AG09309 (cell line): ENCODE measurements at places on chromosomes 7 and 10.
A peak's percentile ranks its signal among the peaks of the same experiment; 100 is the strongest.

DNA sequence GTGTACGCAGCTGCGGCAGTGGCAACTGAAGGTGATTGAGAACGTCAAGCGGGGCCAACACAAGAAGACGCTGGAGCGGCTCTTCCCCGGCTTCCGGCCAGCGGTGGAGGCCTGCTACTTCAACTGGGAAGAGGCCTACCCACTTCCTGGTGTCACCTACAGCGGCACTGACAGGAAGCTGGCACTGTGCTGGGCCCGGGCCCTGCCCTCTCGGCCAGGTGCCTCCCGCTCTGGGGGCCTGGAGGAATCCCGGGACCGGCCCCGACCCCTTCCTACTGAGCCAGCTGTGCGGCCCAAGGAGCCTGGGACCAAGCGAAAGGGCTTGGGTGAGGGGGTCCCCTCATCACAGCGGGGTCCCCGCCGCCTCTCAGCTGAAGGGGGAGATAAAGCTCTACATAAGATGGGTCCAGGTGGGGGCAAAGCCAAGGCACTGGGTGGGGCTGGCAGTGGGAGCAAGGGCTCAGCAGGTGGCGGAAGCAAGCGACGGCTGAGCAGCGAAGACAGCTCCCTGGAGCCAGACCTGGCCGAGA lies 6.5 kb downstream of the ZSWIM8 start:
- DNase-seq, result no peak

GRCh38 chr10:11724938-11725776 lies 17.0 kb upstream of the ECHDC3 start:
- DNase-seq, result peak; percentile 42

GRCh38 chr7:46197785-46198540 lies 276.9 kb upstream of the IGFBP3 start:
- no peak for DNase-seq

- DNase-seq, result no peak
Observed at GRCh38 chr10:58622246-58622645, 109.6 kb downstream of the BICC1 start.

- DNase-seq, result no peak
Observed at GRCh38 chr7:47464266-47464665, 117.6 kb downstream of the TNS3 start.

DNA sequence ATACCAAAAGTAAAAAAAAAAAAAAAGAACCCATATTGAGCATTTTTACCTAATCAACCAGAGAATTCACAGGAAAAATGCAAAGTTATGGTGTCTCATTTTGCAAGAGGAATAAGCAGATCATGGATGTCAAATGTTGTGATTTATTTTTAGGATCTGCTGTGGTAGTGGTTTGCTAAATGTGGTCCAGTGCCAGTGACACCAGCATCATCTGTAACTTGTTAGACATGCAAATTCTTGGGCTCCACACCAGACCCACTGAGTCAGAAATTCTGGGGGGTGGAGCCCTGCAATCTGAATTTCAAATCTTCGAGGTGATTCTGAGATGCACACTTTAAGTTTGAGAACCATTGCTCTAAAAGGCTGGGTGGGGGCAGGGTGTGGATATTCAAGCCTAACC lies 30.1 kb upstream of the ZEB1 start:
- DNase-seq, result peak; percentile 53

DNA sequence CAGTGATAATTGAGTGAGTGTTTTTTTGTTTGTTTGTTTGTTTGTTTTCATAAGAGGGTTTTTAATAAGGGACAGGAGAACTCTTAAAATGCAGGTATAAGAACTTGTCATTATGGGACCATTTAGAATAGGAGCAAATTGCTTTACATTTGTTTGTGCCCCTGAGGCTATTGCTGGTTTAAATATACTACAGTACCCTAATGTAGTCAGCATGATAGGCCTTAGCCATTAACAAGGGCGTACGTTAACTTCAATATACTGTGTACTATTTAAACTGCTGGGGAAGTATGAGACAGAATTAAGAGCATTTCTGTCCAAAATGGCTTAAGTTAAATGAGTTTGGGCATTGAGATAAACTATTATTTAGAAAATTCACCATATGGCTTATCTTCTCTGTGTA lies 26.2 kb downstream of the PRKAR2B start:
- DNase-seq, result no peak

- no peak for DNase-seq
Observed at GRCh38 chr10:13636776-13637175, 50.0 kb downstream of the PRPF18 start.

- DNase-seq, result no peak
Observed at GRCh38 chr7:96669812-96670211, 39.8 kb downstream of the SEM1 start.

DNA sequence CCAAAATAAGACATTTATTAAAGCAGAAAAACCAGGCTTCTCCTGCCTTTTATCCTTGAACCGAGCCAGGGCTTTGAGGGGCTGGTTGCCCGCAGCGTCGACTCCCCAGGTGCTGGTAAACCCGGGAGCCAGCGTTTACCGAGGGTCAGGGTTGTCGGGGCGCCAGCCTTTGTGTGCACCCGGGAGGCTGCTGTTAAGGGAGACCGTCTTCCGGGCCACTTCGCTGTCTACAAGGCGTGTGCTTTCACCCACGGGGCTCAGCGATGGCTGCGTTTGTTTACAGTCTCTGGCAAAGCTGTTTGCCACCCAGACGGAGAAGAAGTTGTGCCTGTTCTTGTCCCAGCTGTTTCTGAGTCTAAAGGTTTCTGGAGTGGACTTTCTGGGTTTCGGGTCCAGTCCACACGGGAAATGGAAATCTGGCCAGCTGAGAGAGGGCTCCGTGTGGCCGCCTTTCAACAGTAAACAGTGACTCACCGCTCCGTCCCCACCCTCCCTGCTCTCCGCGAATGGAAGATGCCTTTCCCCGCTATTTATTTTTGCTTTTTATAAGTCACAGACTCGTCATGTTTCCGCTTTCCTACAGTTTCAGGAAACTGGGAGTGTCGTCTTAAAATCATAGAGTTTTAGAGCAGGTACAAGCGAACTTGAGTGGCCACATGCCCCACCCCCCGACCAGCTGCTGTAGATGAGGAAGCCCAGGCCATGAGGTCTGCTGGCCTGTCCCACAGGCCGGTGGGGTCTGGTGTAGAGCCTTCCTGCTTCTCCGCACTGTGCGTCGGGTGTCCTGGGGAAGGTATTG lies 2.2 kb downstream of the MAFK start:
- peak; percentile 70 for DNase-seq

GRCh38 chr10:24912215-24912614 lies 40.2 kb downstream of the PRTFDC1 start:
- no peak for DNase-seq

GRCh38 chr7:156994417-156994816 lies 16.0 kb downstream of the MNX1 start:
- no peak for DNase-seq

DNA sequence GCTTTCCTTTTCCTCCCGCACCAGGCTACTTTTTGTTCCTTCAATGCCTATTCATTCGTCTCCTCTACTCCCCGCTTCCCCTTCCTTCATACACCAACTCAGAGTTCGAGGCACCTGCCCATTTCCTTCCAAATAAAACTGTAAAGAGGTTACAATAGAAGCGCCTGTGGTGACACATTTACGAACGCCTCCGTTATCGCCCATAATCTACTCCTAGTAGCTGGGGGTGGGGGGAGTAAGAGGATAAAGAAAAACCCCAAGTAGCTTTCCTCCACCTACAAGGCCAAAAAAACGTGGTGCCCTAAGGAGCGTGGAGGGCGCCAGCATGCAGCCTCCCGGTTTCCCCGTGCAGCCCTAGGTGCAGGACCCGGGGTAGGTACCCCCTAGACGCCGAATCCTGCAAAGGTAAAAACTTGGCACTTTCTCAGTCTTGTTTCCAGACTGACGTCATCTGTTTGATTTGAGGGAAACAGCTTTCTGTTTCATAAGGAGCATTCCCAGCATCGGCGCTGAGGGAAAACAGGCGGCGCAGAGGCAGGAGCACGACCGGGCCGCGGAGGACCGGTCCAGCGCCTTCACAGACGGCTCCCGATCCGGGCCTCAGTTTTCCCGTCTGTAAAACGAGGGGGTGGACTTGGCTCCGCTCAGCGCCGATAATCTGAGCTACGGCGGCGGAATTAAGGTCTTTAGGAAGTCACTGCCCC lies 922 bp downstream of the PPA1 start:
- no peak for DNase-seq

DNA sequence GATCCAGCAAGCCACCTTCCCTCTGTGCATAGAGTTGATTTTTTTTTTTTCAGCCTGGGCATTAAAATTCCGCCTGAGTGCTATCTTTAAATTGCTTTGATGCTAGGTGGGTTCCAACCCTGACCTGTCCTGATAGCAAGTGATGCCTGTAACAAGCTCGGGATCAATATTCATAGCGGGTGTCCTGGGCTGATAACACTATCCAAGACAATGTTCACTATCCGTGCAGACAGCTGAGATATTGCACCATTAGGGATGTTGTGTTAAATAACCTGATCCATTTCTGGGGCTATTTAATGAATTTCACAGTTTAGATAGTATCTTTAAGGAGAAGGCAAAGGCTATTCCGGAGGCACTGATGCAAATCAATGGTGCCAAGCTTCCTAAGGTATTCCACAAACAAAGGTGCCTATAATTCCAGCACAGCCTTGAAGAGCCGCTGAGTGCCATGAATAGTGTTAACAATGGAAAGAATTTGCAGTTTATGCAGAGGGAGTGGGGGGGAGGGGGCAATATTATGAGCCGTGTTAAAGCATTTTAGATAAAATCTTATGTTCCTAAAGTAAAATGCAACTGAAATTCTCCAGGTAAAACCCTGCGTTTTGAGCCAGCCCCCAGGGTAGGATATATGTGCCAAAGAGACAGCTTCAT lies 4.2 kb upstream of the NKX1-2 start:
- DNase-seq, result no peak

DNA sequence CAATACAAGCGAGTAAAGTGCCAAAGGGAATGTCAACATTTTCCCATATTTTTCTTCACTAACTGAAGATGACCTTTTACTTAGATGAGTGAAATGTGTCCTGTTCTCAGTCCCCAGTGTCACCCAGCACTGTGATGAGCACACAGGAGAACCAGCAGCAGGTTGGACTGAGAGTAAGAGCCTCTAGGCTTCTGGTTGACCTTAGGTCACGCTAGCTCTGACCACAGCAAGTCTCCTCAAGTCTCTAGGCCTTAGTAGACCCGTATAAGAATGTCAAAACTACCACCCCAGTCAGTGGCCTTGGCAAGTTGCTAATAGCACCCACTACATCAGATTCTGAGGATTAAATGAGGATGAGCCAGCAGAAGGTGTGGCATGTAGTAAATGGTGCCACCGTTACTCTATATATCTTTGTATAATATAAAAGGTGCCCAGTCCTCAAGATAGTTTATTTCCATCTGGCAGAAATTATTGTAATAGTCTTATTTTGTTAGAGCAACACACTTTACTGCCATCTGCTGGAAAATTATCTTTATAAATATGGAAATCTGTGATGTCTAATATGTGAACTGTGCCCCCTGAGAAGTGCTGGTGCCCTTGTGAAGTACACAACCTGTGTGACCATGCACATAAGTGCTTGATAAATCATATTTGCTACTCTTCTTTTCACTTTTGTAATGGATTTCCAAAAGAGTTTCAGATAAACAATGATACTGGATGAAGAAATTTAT lies 75.7 kb downstream of the SPAG6 start:
- no peak for DNase-seq

DNA sequence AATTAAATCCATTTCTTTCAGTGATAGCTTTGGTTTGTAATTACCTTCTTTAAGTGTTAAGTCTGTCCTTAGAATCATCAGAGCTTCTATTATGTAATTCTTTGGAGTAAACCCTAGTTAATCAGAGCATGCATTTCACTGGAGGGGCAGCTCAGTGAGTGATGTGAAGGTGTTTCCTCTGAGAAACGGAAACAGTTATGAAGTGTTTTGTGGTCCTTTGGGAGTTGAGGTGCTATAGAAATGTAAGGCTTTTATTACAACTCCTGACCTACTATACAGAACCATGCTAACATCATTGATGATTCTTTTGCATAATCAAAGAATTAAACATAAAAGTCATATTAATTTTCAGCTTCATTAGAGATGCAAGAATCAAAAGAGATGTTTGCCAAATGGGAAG lies 141.5 kb downstream of the EXOC4 start:
- no peak for DNase-seq

- no peak for DNase-seq
Observed at GRCh38 chr10:72480861-72481260, 126.1 kb upstream of the DNAJB12 start.

DNA sequence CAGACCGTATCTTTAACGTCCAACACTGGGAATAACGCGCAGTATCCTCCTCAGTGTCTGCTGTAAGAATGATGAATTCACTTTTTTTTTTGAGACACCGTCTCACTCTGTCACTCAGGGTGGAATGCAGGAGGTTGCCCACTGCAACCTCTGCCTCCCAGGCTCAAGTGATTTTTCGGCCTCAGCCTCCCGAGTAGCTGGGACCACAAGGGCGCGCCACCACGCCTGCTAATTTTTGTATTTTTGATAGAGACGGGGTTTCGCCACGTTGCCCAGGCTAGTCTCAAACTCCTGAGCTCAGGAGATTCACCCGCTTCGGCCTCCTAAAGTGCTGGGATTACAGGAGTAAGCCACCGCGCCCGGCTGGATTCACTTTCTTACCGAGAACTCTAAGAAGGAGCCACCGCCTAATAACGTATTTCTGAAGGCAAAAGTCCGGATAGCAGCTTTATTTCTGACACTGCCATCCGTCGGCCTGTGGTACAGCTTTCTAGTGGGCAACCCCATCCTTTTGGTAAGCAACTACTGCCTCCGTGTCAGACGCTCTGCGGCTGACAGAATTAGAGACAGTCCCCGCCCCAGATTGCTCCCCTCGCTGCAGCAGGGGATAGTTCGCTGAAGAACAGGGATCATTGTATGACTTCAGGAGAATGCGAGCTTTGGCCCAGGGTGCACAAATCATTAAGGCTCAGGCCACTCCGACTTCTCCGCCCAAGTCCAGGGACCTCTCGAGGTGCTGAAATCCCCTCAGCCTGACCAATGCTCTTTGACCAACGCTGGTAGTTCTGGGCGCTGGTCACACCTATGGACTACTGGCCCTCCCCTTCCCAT lies 662 bp downstream of the POLR3A start:
- no peak for DNase-seq

GRCh38 chr7:158186864-158187693 lies 400.5 kb downstream of the PTPRN2 start:
- DNase-seq, result no peak

DNA sequence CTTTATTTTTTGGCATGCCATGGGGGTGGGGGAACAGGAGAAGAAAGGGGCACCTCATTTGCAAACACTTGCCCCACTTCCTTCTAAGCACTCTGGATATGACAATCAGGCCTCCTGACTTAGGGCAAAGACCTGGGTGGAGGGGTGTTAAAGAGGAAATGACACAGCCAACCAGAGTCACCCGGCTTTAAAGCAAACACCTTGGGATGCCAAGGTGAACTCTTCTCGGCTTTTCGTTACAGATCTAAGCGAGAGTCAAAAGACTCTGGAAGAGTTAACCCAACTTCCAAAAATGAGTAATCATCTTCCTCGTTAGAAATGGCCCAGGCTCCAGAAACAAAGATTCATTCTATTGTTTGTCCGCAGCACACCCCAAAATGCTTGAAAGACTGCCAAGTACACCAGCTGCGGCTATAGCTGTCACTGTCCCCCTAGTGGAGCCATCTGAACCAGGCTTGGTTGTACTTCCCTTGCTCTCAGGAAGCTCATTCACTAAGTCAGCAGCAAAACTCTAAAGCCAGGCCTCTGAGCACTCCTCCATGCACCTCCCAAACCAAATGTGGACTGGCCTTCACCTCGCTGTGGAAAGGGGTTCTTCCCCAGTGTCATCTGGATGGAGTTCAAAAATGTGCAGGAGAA lies 24.8 kb downstream of the FAM53B start:
- no peak for DNase-seq

GRCh38 chr7:41275255-41275654 lies 427.6 kb downstream of the INHBA start:
- no peak for DNase-seq

- no peak for DNase-seq
Observed at GRCh38 chr10:30447125-30447799, 13.3 kb downstream of the MAP3K8 start.

GRCh38 chr10:95260397-95260881 lies 30.4 kb downstream of the PDLIM1 start:
- no peak for DNase-seq
